ENCODE measurements at places on chromosomes 13 and 19.

- peak; percentile 6 for DNase-seq
Measured at GRCh38 chr13:45015300-45015699, 26.0 kb downstream of the GPALPP1 start.

- DNase-seq, result no peak
Measured at GRCh38 chr13:76091076-76091475, 454.9 kb downstream of the LMO7 start.

DNA sequence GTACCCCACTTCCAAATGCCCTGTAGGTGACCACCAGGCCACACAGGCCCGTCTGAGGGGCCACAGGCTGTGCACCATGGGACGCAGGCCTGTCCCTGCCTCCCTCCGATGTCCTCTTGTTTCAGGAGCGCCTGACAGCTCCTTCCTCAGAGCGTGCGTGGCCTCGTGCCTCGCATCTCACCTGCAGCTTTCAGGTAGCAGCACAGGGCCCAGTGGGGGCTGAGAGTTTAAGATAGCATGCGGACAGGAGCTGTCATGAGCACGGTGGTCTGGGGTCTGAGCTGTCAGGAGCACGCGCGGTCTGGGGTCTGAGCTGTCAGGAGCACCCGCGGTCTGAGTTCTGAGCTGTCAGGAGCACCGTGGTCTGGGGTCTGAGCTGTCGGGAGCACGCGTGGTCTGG is 40.1 kb downstream of the GAS6 start:
- no peak for DNase-seq

GRCh38 chr13:25353344-25353743 is 18.4 kb upstream of the ATP8A2 start:
- DNase-seq, result no peak

DNA sequence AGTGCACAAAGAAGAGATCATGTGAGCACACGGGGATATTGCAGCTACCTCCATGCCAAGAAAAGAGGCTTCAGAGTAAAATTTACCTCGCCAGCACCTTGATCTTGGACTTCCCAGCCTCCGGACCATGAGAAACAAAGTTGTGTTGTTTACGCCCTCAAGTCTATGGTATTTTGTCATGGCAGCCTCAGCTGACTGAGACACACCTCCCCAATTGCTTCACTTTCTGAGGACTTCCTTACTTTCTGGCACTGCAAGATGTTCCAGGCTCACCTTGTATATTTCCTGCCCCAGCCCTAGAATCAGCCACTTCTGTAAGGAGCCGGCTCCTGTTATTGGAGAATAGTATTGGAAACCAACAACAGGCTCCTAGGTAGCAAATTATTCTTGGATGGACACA is 6.6 kb upstream of the CEBPG start:
- no peak for DNase-seq

GRCh38 chr19:33477781-33478180 is 43.8 kb downstream of the PEPD start:
- DNase-seq, result peak; percentile 14

DNA sequence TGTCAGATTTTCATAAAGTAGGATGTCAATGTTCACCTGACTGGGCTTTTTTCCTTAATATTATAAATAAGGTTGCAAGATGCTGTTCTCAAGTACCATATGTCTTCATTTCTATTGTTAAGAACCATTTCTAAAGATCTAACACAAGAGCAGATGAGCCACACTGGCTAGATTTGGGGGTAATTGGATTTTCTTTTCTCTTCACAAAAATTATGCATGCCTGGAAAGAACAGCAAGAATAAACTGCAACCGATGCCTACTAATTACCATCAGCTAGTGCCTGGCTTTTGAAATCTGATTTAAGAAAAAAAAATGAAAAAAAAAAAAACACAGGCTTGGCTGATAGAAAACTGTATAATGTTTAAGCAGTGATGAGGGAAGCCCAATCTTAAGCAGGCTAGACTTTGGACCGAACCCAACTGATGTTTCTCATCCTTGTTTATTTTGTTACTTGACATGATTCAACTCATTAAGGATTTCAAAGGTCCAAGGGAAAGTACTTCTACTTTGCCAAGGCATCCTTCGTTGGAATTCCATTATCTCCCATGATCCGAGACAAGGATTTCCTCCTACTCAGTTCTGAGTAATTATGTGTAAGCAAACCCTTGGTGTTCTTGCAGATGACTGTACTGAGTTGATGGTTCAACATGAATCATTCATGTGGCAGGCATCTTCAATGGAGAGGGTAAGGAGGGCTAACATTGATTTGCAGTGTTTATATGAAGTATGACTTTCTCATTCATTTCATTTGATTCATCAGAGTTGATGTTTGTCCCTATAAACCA is 300.5 kb downstream of the SPRY2 start:
- DNase-seq, result peak; percentile 95

- no peak for DNase-seq
Measured at GRCh38 chr13:111469916-111470506, 149.6 kb downstream of the TEX29 start.

DNA sequence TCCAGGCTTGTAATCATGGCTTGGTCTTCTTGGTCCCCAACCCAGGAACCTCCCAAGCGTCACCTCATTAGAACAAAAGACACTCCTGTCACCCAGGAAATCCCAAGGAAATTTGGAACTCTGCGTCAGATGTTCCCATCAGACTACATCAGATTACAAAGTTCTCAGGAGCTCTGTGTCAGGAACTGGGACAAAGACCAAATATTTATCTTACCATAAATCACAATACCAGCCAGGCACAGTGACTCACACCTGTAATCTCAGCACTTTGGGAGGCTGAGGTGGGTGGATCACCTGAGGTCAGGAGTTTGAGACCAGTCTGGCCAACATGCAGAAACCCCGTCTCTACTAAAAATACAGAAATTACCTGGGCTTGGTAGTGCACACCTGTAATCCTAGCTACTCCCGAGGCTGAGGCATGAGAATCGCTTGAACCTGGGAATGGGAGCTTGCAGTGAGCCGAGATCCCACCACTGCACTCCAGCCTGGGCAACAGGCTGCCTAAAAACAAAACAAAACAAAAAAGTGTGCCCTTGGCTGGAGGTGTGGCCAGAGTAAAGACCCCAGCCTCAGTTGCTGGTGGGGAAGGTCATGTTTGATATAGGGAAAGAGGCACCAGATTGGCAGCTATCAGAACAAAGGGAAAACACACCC is 16.7 kb upstream of the CCDC124 start:
- DNase-seq, result peak; percentile 89

DNA sequence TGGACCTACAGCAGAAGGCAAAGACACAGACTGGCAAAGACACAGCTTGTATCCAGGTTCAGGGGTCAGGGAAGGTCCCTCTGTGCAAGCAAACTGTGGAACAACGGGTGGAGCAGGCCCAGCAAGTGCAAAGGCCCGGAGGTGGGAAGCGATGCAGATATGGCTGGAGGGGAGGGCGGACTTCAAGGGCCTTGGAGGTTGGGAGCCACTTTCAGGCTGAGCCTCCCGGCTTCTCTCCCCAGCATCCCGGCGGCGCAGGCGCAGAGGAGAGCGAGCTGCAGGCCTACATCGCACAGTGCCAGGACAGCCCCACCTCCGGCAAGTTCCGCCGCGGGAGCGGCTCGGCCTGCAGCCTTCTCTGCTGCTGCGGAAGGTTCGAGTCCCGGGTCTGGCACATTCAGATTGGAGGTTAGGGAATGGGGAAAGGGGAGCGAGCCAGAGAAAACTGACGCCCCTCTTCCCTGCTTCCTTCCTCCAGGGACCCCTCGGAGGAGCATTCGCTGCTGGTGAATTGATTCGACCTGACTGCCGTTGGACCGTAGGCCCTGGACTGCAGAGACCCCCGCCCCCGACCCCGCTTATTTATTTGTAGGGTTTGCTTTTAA is 2.1 kb upstream of the PNPLA6 start:
- no peak for DNase-seq

DNA sequence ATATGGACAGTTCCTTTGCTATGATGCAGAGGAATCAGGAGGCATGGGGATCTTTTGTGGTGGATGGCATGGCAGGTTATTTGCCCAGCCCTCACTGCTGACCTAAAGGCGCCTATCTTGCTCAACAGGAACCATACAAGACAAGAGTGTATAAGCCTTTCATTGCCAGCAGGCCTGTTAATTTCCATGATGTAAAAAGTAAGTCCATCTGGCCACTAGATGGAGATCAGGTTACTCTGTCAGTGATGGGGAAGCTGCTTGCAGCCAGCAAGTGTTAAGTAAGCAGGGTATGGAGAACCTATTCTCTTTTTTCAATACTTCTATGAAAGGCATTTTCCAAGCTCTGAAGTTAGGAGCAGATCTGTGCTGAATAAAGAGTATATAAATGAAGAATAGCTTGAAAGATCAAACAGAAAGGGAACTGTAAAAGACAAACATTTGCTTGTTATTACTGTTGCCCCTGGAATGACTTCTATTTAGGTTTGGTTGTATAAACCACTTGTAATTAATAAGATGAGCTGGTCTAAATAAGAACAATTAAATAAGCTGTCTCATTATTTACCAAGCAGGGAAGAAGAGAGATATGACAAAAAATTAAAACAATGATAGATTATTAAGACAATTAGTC is 210.9 kb downstream of the RGCC start:
- DNase-seq, result peak; percentile 84

GRCh38 chr13:99439048-99439447 is 62.2 kb upstream of the TM9SF2 start:
- no peak for DNase-seq

DNA sequence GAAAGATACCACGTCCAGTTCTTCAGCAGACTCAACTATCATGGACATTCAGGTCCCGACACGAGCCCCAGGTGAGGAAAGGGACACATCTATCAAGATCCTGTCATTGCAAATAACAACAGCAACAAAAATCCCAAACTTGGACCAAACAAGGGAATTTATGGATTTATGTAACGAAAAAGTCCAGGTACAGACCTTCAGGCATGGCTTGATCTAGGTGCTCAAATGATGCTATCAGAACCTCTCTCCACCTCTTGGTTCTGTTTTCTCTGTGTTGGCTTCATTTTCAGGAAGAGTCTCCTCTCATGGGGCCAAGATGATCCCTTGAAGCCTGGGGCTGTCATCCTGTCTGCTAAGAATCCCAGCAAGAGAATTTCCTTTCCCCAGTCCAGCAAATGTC is 2.9 kb downstream of the FXYD5 start:
- DNase-seq, result no peak

- no peak for DNase-seq
Measured at GRCh38 chr13:83577183-83577582, 305.1 kb downstream of the SLITRK1 start.

- peak; percentile 15 for DNase-seq
Measured at GRCh38 chr13:42777467-42777866, 3.9 kb upstream of the FAM216B start.
